ENCODE measurements at places on chromosomes 4 and X.

DNA sequence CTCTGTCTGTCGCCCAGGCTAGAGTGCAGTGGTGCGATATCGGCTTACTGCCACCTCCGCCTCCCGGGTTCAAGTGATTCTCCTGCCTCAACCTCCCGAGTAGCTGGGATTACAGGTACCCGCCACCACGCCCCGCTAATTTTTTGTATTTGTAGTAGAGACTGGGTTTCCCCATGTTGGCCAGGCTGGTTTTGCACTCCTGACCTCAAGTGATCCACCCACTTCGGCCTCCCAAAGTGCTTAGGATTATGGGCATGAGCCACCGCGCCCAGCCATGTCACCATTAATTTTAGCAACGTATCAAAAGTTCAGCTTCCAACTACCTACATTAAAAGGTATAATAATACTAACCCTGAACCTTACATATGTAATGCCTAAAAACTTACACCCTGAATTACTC, 940 bp upstream of the UTP3 start:
- DNase-seq = no peak

- no peak for DNase-seq
Observed at GRCh38 chr4:125323654-125324053, 8.9 kb downstream of the FAT4 start.

- no peak for DNase-seq
Observed at GRCh38 chrX:30612250-30612655, 34.7 kb upstream of the TASL start.

DNA sequence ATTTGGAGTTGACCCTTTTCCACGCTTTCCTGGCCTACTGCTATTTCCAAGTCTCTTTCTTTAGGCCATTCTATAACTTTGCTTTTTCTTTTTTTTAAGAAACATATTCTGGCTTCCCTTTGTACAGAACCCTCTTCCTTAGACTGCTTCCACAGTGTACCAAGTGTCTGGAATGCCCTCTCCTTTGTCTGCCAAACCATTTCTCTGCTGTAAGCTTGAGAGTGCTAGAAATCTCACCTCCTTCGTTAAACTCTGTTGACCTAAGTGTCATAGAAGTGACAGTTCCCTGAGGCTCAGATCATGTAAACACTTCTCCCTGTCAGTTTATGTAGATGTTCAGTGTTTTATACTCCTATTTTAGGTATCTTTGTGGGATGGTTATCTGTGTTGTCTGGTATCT, 108.4 kb downstream of the EDA start:
- no peak for DNase-seq

DNA sequence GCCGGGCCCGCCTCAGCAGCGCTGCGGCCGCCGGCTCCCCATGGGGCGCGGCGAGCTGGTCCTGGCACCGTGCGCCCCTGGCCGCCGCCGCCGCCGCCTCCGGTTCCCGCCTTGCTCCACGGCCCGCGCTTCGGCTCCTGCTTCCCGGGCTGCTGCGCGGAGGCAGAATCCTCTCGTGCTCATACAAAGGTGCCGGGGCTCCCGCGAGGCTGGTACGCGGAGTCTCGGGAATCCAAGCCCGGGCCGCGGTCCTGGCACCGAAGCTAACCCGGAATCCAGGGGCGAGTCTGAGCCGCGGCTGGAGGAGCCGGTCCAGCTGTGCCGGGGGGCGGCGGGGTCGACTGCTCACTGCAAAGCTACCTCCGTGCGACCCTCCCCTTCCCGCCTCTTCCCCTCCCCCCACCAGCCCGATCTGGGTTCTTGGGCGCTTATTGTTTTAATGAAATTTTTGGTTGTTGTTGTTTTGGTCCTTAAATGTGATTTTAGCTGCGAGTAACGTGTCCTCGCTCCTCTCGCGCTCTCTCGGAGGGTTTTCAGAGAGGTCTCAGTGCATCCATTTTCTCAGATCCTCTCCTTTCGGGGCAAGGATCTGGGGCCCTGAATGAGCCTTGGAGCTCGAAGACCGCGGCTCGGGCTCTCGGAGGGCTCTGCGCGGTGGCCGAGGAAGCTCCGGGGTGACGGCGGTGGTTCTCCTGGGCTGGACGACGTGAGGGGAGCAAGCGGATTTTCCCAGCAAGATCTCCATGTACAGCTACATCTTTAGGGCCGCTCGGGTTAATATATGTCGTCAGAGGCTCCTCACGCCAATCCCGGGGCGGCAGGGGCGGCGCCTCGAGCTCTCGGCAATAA, at the start of gene HAND2:
TSS of gene HAND2 (minus strand) at position 753 of the 849 bp plus-strand sequence. CDS start 940 bp downstream, outside the sequence.
- no peak for DNase-seq

- no peak for DNase-seq
Observed at GRCh38 chr4:138205531-138206233, 36.5 kb downstream of the SLC7A11 start.

DNA sequence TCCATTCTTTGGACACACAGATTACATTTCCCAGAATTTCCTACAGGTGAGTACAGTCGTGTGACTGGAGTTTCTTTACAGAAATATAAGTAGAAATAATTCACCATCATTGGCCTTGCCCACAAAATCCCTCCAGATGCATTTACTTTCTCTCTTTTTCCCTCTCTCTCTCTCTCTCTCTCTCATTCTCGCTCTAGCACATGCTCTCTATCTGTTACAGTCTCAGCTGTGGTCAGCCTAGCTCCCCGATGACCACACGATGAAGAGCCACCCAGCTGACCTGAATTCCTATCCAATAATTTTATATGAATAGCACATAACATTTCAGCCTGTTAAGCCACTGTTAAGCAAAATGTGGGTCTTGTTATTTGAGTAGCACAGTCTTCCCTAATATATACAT, 507.9 kb downstream of the PCDH7 start:
- no peak for DNase-seq

DNA sequence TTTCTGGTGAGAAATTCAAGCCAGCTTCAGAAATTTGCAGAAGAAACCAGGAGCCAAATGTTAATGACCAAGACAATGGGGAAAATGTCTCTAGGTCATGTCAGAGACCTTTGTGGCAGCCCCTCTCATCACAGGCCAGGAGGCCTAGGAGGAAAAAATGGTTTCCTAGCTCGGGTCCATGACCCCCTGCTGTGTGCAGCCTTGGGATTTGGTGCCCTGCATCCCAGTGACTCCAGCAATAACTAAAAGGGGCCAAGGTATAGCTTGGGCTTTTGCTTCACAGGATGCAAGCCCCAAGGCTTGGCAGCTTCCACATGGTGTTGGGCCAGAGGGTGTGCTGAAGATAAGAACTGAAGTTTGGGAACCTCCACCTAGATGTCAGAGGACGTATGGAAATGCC, 814.7 kb upstream of the SLIT2 start:
- no peak for DNase-seq

GRCh38 chr4:54912155-54912554, 213.2 kb downstream of the KDR start:
- no peak for DNase-seq

- DNase-seq = no peak
Observed at GRCh38 chr4:67983333-67983732, 20.0 kb upstream of the TMPRSS11A start.

DNA sequence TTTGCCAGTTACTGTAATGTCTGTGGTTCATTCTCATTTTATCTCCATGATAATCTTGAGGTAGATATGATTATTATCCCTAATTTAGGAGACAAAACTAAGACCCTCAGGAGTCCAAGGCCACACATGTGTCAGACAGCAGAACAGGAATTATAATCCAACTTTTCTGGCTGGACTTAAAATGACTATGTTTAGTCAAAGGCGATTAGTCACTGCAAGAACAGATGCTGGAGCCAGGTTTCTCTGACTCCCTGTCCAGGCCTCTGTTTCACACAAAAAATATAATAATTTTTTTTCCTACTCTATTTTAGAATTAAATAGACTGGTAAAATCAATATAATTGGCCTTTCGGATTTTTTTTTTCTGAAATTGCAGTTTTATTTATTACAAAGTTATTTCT, 56.7 kb upstream of the TMEM131L start:
- DNase-seq = no peak

DNA sequence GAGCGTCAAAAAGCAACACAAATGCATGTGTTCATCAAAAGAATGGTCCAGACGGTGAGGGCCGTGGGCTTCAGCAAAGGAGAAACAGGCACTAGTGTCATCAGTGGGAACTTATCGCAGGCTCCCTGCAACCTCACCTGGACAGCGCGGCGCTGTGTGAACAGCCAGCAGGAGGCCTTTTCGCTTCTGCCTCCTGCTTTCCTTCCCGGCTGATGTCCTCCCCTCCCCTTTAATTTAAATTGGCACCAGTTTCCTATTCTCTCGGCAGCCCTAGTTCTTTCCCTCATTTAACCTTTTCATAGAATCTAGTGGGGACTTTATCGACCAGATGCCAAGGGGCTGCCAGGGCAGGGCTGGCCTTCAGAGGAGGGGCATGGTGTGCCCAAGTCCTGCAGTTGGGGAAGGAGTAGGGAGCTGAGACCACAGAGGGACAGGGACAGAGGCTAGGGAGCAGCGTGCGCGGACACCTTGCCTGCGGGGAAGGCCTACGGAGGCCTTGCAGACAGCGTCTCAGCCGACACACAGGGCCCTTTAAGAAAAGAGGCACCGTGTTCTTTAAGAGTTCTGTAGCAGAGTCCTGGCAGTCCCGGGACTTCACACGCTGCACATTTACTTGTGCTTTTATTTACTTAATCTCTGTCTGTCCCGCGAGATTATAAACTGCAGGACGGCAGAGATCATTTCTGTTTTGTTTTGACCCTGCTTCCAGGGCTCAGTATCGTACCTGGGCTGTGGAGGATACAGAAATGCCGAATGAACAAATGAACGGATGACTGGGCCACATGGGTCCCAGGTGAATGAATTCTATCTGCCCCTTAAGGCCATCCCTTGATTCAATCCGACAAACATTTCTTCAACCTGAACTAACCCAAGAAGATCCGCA, 8.4 kb upstream of the SORBS2 start:
- no peak for DNase-seq

DNA sequence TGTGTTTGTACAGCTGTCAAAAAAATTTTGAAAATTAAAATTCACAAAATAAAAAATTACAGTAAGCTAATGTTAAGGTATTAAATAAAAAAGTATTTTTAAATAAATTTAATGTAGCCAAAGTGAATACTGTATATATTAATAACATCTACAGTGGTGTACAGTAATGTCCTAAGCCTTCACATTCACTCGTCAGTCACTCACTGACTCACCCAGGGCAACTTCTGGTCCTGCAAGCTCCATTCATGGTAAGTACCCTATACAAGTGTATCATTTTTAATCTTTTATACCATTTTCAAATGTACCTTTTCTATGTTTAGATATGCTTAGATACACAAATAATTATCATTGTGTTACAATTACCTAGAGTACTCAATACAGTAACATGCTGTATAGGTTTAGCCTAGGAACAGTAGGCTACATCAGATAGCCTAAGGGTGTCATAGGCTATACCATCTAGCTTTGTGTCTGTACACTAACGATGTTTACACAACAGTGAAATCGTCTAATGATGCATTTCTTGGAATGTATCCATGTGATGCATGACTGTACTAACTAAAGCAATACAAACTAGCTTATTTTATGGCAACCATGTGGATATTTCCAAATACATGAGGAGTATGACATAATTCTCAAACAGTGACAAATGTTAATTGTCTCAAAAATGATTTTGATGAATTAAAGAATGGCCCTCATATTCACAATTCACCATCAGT, 13.7 kb downstream of the DDX60 start:
- DNase-seq = no peak

DNA sequence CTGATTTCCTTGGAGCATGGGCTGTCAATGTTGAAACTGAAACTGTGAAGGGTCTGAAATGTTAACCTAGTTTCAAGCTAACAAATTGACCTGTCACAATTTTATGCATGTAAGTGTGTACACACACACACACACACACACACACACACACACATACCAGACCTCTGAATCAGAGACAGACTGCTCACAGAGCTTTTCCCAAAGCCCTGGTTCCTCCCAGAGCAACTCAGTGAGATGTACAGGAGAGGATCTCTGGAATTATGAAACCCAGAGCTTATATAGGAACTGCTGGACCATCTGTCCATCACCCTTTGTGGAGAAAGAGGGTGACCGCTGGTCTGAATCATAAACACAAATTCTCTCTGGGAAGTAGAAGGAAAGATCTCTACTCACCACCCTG, 228.1 kb upstream of the PRPS2 start:
- no peak for DNase-seq

DNA sequence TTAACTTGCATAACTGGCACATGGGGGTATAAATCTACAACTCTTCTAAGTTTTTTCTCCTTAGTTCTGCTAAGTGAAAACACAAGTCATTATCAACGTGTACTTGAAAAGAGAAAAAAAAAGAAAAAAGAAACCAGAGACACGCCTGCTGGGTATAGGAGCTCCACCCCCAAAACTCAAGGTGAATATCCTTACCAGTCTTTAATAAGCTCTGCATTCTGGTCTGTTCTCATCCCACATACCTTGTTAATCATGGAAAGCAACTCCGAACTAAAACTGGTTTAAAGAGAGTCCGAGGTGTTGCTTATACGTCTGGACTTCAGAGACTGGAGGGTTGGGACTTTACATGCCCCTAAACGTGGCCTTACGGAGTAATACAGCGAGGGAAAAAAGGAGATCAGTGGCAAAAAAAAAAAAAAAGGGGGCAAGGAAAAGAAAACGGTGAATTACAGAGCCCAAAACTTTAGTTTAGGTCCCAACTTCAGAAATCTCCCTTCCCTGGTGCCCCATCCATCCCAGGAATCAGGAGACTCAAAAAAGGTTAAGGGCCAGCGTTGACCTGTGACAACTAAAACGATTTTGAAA, 1.0 kb downstream of the PGRMC2 start:
- no peak for DNase-seq

DNA sequence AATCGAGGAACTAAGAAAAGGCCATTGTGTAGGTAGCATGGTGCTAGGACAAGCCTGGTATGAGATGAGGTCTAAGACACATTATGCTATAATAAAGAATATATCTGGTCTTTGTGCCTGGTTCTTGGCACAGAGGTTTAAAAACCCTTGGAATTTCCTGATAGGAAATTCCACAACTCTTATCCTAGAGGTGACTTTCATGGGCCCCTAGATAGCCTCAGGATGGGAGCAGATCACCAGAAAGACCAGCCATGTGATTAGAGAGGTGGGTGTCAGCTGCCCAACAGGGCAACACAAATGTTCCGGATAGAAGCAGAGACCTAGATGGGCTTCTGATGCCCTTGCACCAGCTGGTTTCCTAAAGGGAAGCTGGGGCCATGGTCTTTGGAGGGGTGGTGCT, 107.2 kb downstream of the SCD5 start:
- DNase-seq = no peak

DNA sequence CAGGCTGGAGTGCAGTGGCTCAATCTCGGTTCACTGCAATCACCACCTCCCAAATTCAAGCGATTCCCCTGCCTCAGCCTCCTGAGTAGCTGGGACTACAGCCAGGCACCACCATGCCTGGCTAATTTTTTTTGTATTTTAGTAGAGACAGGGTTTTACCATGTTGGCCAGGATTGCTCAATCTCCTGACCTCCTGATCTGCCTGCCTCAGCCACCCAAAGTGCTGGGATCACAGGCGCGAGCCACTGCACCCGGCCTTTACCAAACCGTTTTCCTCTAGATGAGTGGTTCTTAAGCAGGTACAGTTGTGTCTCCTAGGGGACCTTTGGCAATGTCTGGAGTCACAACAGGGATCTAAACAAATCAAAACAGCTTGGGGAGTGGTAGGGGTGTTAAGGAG, 11.6 kb downstream of the AMELX start:
- no peak for DNase-seq

- DNase-seq = no peak
Observed at GRCh38 chrX:13007519-13008188, 32.7 kb downstream of the TMSB4X start.

- DNase-seq = no peak
Observed at GRCh38 chrX:148371291-148371690, 129.1 kb upstream of the AFF2 start.

GRCh38 chr4:33060674-33061542, 2340.7 kb downstream of the PCDH7 start:
- no peak for DNase-seq

GRCh38 chr4:68162196-68162595, 32.5 kb upstream of the TMPRSS11F start:
- DNase-seq = no peak

All from activated CD4-positive, alpha-beta T cell treated with anti-CD3 and anti-CD28 coated beads, Interleukin-2, amount 50 U/mL, for 24 hours (primary cell).